ENCODE measurements at places on chromosomes 1 and 21.

DNA sequence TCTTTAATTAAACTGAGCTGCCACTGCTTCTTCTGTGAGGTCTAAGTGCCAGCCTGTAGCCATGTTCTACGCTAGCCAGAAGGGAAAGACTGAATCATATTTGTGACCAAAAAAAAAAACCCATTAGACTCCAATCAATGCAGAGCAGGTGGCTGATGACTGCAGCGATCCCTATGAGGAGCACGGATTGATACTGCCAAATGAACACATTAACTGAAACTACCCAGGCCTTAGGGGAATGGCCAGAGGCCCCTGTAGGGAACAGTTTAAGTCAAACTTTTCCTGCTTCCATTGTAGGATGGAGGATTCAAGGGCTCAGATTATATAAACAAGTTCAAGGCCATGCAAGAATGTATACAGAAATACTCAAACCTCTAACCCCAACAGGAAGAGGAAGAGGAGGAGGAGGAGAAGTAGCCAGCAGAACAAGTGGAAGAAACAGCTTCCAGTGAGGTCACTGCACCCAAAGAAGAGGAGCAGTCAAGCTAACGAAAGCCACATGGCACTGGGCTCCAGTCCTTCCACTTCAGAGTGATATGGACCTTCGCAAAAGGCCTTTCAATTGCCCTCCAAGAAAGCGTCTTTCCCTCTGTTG is 328.3 kb downstream of the SMYD3 start:
- no peak for DNase-seq

- peak; percentile 20 for DNase-seq
Measured at GRCh38 chr1:16167331-16168143, 11.7 kb upstream of the EPHA2 start.

- DNase-seq = no peak
Measured at GRCh38 chr1:23246274-23246673, 29.0 kb upstream of the HTR1D start.

GRCh38 chr21:42332557-42333317 is 17.5 kb upstream of the TFF3 start:
- no peak for DNase-seq

DNA sequence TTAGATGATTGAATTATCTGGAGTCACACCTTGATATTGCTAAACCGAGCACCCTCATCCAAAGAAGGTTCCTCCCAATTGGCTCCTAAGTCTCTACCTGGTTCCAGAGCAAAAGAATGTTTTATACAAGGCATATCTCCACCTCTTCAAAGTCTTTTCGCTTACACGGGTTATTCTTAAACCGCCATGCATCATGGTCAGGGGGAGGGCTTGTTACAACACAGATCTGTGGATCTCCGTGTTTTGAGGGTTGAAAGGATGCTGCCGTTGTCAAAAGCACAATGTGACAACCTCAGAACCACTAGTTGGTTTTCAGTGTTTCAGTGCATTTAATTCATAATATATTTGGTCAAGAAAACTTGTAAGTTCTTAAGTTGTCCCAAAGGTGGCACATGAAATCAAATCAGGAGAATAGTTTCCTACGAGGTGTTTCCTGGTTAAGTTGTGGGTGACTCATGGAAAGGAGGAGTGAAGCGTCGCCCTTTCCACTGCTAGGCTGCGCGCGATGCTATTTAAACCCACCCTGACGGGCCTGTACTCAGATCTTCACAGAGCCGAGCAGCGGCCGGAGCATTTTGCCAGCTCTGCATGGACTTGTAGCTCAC is 1531.6 kb upstream of the TPTE start:
- no peak for DNase-seq

DNA sequence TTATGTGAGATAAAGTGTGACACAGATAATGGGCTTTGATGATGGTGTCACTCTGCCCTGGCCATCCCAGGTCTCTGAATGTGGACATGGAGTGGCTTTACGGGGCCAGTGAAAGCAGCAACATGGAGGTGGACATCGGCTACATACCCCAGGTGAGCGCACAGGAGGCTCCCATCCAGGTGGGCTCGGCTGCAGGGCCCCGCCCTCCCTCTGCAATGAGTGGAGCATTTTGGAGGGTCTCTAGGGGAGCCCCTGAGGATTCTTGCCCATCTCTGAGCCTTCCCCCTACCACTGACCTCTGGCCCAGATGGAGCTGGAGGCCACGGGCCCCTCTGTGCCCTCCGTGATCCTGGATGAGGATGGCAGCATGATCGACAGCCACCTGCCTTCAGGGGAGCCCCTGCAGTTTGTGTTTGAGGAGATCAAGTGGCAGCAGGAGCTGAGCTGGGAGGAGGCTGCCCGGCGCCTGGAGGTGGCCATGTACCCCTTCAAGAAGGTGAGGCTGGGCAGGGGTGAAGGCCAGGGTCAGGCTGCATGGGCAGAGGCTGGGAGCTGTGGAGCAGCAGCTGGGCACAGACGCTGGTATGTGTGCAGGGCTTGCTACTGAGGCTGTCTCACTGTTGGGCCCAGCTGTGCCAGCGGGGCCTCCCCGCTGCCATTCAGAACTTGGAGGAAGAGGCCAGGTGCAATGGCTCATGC is 8.2 kb upstream of the MTFR1L start:
- no peak for DNase-seq

DNA sequence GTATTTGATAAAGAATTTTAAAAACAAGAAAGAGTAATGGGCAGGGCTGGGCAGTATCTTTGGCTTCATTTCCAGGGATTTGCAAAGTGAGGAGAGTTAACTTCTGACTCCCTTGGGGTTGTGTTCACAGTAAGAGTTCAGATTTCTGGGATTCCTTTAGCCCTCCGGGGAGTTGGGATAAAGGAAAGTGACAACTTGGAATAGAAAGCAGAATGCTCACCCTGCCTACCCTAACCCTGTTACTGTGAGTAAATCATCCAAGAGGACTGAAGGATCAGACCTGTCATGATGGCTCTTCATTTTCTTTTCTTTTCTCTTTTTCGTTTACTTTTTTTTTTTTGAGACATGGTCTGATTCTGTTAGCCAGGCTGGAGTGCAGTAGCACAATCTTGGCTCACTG is 76.1 kb downstream of the CACHD1 start:
- no peak for DNase-seq

GRCh38 chr1:242225767-242226573 is 227.1 kb upstream of the MAP1LC3C start:
- no peak for DNase-seq

- DNase-seq = no peak
Measured at GRCh38 chr1:3510136-3510955, 55.9 kb downstream of the ARHGEF16 start.

DNA sequence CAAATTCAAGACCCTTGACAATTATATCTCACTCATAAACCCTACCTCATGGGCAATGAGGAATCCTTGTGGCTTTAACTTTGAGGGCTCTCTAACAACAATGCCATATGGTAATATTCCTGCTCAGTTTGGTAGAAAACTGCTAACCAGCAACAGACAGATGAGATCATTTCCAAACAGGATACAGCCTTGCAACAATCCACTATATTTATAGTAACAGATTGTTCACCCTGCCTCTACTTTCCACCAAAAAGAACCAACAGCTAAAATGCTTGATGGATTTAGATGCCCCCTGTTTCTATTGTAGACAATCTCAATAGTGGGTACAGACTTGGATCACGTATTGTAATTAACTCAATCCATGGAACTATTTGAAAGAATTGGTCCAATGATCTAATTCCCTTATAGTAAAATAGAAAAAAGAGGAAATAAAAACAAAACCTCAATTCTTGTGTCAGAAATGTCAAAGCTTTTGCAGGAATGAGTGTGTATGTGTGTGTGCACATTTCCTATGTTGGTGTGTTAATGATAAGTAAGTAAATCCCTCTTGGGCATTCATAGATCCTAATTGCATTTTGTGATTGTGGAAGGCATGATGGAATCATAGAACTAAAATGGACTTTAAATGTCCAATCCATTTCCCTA is 100.0 kb upstream of the EDEM3 start:
- no peak for DNase-seq

DNA sequence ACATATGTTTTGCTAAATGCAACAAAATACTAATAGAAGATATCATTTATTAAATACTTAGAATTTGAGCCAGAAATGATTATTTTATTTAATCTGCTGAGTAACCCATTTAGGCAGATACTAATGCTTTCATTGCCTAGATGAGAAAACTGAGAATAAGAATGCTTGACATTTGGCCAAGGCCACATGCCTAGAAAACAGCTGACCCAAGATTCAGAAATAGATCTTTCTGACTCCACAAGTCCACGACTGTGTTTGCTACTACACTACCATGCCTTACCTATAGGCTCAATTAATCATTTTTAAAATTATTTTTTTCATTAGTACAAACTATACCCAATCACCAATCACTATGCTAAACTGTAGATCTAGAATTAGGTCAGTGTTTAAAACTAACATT is 129.7 kb downstream of the ATP1B1 start:
- DNase-seq = no peak

- DNase-seq = no peak
Measured at GRCh38 chr1:914131-914890, 9.4 kb upstream of the SAMD11 start.

DNA sequence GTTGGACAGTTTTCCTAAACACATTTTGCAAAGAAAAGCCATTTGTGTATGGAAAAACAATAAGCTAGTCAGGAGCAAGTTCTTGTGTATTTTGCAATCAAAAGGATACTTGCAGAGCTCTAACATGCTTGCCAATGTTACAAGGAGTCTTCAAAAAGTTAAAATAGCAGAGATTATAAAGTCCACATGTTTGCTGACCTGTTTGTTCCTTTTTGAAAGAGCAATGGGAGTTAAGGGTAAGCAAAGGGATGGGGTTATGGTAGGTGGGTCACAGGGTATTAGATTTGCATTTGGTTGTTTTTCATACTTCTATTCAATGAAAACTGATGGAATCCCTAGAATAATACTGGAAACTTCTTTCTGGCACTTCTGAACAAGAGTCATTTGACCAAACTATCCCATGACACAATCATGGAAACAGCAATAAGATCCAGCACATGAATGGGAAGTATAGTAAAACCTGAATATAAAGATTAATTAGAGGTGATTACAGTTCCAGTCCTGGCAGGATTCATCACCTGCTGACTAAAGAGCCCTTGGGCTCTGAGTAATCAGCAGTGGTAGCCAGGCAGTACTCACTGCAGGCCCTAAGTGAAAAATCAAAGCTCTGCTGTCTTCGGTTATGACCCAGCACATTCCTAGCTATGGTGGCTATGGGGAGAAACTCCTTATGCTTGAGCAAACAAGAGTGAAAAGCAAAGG is 27.1 kb upstream of the ZC3H11B start:
- no peak for DNase-seq

GRCh38 chr21:21309510-21309909 is 311.3 kb downstream of the NCAM2 start:
- no peak for DNase-seq

DNA sequence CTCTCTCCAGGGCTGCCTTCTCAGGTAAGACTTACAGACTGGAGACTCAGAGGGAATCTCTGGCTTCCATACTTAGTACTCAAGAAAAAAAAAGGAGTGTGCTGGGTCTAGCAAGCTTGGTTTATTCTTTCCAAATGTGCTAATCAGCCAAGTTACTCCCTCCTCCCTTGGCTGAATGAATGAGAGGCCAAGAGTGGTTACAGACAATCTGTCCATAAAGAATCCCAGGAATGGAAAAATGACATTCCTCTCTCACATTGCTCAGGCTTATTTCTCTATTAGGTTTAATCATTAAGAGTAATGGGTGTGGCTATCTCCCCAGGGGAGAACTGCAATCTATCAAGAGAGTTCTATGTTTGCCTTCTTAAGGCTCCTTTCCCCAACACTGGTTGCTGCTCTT is 547.3 kb upstream of the PLXNA2 start:
- no peak for DNase-seq

DNA sequence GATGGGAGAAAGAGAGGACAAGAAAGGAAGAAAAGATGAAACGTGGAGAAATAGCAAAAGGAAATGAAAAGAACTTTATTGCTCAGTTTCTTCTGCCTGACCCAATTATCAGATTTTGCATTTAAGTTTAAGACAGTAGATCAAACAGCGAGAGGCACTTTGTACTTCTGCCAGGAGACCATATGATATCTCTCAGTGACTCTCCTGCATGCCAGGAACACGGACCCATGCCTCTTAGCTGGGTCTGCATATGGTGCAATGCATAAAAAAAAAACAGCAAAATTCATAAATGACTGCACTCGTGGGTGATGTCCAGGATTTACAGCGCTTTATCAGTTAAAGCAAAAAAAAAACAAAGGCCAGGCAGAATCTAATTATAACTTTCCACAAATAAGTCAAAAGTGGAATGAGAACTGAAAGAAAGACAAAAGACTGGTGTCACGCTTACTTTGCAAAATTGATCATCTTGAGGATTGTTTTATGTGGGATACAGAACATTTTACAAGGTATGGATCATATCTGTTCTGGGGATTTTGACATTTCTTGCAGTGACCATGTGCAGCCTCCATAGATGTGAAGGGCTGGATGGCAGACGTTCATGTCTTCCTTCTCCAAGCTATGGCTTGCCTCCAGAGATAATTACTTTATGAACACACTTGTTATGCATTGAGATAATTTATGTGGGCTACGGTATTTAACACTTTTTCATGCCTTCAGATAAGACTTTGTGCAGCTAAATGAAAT is 79.5 kb downstream of the RUNX1 start:
- DNase-seq = no peak

- no peak for DNase-seq
Measured at GRCh38 chr21:39938086-39938625, 70.9 kb downstream of the PCP4 start.

- DNase-seq = no peak
Measured at GRCh38 chr1:55212349-55213150, 2.6 kb downstream of the USP24 start.

GRCh38 chr1:158043232-158043631 is 49.8 kb downstream of the KIRREL1 start:
- no peak for DNase-seq

GRCh38 chr1:186374303-186375151 is 526 bp downstream of the TPR start:
- DNase-seq = peak; percentile 20

All from stimulated activated CD8-positive, alpha-beta memory T cell treated with anti-CD3 and anti-CD28 coated beads, Interleukin-2, amount 100 ng/mL, for 1 hour (primary cell).